ENCODE measurements at places on chromosomes 3 and 15.

DNA sequence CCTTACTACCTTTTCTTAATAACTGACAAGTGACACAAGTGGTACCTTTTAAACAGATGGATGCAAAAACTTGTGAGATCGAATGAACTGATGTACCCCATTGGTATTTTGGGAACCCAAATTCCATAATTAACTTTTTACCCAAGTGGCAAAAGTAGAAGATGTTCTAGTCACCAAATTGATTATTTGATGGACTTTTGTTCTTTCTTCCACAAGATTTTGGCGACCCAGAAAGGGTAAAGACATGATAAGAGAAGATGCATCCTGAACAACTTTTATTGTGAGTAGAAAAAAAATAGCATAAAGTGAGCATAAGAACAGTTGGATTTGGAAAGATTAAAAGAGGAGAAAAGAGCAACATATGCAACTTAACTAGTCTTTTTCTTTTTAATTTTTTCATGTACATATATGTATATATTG is 159.5 kb downstream of the TIGIT start:
- DNase-seq, result no peak

DNA sequence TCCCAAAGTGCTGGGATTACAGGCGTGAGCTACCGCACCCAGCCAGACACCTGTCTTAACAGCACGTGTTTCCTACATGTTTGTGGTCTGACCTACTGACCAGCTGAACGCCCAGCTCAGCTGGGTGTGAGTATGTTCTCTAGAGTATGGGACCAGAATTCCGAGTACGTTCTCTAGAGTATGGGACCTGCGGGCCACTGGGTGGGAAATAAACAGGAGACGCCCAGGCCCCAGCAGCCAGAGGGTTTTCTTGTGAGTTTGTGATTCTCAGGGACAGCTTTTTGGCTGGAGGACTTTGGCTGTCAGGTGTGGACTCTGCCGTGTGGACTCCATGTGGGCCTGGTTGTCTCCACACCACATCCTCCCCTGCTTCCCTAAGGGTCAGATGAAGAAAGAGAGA is 87.3 kb downstream of the CHRD start:
- no peak for DNase-seq

DNA sequence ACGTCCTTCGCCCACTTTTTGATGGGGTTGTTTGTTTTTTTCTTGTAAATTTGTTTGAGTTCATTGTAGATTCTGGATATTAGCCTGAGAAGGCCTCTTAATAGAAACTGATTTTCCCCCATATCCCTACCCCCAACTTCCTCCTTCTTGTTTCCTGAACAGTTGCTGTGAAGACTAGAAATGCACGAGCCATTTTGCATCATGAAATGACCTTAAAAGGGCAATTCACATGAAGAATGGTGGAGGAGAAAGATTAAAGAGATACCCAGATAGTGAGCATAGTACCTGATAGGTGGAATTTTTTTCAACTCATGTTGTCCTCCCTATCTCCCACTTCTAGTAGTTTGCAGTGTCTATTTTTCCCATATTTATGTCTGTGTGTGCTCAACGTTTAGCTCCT is 55.2 kb upstream of the KCNH8 start:
- no peak for DNase-seq

GRCh38 chr3:55718074-55718473 is 231.0 kb upstream of the WNT5A start:
- DNase-seq, result no peak

GRCh38 chr3:192188218-192188835 is 539.0 kb downstream of the FGF12 start:
- DNase-seq, result no peak

GRCh38 chr3:10011631-10012030 is 14.6 kb upstream of the FANCD2 start:
- no peak for DNase-seq

GRCh38 chr15:55791551-55792400 is 48.8 kb upstream of the PRTG start:
- no peak for DNase-seq

GRCh38 chr3:66723231-66723630 is 222.4 kb upstream of the LRIG1 start:
- DNase-seq, result no peak

GRCh38 chr15:65330934-65331645 is 26.6 kb downstream of the RNU5B-1 start:
- no peak for DNase-seq

GRCh38 chr15:27084844-27085243 is 113.9 kb downstream of the GABRG3 start:
- DNase-seq, result no peak

GRCh38 chr15:88505721-88506120 is 38.2 kb downstream of the MRPS11 start:
- no peak for DNase-seq

Data from bone marrow (tissue), 2 donors.